C1 segment of cervical spinal cord (tissue), 14 donors: ENCODE measurements at places on chromosomes 2 and 18.

GRCh38 chr2:58633613-58634365, 392.7 kb upstream of the FANCL start:
- DNase-seq = no peak

- peak; percentile 13 for DNase-seq
Observed at GRCh38 chr2:153519257-153519875, 40.8 kb upstream of the RPRM start.

GRCh38 chr2:217622205-217623060, 380.4 kb downstream of the TNS1 start:
- DNase-seq = peak; percentile 25

DNA sequence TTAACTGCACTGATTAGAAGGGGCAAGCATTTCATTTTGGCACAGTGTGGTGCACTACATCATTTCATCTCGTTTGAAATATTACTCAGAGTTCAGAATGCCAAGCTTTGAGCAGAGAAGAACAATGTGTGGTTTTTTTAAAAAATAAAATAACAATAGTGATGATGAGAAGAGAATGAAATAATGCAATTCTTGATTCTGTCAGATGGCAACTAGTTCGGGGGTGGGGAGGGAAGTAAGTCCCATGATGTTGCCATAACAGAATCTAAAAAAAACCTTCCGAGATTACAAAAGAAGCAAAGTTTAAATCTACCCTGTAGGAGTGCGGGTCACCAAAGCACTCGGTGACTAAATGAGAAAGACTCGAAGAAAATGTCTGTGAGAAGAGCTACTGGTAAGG, 490.4 kb downstream of the NR4A2 start:
- DNase-seq = no peak

GRCh38 chr2:7077660-7078267, 160.6 kb downstream of the RNF144A start:
- DNase-seq = no peak
